ENCODE measurements at places on chromosomes 2 and 18.

- DNase-seq: no peak
Observed at GRCh38 chr18:54127759-54128378, 96.6 kb downstream of the MBD2 start.

DNA sequence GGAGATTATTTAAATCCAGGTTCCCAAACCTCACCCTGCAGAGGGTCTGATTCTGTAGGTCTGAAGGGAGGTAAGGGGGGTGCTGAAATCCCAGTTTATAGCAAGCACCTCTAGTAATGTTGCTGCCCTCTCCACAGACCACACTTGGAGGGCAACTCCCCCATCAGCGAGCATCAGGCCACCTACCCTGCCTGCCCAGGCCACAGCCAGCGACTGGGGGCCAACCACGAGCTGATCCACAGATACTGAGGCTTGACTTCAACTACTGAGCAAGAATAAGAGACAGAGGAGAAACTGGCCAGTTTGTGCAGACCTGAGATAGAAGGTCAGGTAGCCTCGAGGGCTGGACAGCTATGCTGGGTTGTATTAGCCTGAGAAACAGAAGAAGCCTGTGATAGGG is 36.3 kb upstream of the LBH start:
- DNase-seq: no peak

GRCh38 chr2:28956890-28957289 is 24.2 kb upstream of the TOGARAM2 start:
- DNase-seq: no peak

- no peak for DNase-seq
Observed at GRCh38 chr2:58834404-58834803, 593.3 kb upstream of the FANCL start.

DNA sequence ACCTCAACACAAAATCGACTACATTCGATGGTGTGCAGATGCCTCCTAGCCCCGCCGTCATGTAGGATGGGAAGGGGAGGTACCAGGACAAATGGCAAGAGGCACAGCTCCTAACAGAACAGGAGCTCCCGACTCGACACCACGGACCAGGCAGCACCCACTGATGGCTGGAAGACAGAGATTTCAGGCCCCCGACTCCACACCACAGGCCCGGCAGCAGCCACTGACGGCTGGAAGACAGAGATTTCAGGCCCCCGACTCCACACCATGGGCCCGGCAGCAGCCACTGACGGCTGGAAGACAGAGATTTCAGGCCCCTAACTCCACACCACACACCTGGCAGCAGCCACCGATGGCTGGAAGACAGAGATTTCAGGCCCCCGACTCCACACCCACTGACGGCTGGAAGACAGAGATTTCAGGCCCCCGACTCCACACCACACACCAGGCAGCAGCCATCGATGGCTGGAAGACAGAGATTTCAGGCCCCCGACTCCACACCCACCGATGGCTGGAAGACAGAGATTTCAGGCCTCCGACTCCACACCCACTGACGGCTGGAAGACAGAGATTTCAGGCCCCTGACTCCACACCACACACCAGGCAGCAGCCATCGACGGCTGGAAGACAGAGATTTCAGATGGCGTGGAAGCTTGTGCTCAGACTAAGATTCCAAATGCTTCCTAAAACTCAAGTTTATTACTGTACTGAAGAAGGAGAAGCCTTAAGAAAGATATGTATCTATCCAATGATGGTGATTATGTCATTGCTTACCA is 135.5 kb downstream of the EIPR1 start:
- DNase-seq: no peak

Measured in naive thymus-derived CD8-positive, alpha-beta T cell (primary cell).